ENCODE measurements at places on chromosomes 13 and 19.

- no peak for DNase-seq
These were observed 16.2 kb downstream of the CAPN12 start for GRCh38 chr19:38727868-38728660.

- DNase-seq: no peak
These were observed 183.5 kb upstream of the UBL3 start for GRCh38 chr13:30033681-30034457.

DNA sequence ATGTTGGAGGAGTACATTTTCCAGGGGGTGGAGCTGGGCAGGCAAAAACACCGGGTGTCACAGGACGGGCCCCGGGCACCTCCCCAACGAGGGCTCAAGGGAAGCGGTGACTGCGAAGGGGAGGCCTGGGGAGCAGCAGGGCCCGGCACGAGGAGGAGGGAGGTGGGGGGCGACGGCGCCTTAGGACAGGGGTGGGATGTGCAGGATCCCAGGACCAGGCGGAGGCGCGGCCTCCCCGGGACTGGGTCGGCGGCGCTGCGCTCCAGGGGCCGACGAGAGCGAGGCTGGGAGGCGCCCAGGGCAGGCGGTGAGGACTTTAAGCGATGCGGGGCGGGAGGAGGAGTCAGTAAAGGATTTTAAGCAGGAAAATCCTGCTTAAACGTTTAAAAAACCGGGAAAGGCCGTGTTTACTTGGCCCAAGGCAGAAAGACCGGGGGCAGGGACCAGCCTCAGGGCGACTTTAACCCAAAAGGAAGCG lies 427 bp downstream of the ZNF160 start:
- no peak for DNase-seq

DNA sequence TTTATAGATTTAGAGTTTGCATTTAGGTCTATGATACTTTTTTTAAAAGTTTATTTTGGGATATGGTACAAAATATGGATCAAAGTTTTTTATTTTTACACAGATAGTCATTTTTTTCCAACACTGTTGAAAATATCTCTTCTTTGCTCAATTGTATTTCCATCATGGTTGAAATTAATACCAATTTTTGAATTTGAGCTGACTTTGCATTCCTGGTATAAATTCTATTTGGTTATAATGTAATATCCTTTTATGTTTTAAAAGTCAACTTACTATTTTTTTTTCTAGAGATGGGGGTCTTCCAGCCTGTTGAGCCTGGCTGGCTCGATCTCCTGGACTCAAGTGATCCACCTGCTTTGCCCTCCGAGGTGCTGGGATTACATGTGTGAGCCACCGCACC lies 620.1 kb downstream of the OLFM4 start:
- DNase-seq: no peak

- DNase-seq: no peak
These were observed 53.2 kb downstream of the CRTC1 start for GRCh38 chr19:18736415-18737336.

DNA sequence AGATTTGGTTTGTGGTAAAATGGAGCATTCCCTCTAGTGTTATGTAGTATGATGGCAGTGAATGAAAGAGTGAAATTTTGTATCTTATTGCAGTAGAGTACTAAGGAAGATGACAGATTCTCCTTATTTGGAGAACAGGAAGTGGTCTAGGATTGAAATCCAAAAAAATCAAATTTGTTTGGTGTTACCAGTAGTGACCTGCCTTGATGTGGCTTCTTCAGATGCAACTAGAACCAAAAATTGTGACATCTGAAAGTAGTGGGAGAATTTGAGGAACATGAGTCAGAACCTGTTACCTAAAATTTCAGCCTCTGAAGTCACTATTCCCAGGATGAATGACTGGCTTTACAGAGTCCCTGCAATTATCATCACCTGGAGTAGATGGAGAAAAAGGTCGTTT lies 165.9 kb downstream of the KLF5 start:
- no peak for DNase-seq

DNA sequence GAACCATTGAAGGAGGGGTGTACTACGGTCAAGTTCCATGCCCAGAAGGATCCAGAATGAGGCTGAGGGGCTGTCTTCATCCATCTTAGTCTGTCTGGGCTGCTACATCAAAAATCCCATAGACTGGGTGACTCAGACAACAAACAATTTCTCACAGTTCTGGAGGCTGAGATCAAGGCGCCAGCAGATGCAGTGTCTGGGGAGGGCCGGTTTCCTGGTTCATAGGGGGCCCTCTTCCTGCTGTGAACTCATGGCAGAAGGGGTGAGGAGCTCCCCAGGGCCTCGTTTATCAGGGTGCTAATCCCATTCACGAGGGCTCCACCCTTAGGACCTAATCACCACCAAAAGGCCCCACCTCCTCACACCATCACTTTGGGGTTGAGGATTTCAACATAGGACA lies 14.7 kb upstream of the KCTD15 start:
- DNase-seq: no peak
